Hepatocyte (in vitro differentiated cells): ENCODE measurements at places on chromosomes 11 and 22.

GRCh38 chr22:43396934-43397457 lies 14.8 kb upstream of the MPPED1 start:
- no peak for DNase-seq

- DNase-seq, result peak; percentile 82
These were observed 91.0 kb downstream of the FEZ1 start for GRCh38 chr11:125404811-125405790.

- DNase-seq, result no peak
These were observed 3.0 kb upstream of the GTSE1 start for GRCh38 chr22:46293577-46294260.

DNA sequence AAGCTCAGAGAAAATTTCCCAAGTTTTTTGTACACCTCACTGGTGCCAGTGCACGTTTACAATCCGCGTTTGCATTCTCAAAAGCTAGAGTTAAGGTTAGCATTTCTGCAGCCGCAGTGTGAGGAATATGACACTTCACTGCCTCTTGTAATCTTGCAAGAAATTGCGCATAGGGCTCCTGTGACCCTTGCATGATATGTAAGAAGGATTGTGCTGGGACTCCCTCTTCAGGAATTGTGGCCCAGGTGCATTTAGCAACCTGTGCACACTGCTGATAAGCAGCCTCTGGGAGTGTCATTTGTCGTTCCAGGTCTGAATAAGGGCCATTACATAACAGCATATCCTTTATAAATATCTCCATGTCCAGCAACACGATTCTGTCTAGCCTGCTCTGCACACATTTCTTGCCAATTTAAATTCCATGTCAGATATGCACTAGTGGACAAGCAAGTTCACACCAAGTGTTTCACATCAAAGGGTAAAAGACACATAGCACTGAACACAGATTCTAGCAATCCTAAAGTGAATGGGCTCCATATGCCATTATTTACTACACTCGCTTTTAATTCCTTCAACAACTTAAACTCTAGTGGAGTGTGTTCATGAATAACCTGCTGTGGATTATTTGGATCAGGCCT lies 69.2 kb upstream of the INCENP start:
- DNase-seq, result peak; percentile 63

DNA sequence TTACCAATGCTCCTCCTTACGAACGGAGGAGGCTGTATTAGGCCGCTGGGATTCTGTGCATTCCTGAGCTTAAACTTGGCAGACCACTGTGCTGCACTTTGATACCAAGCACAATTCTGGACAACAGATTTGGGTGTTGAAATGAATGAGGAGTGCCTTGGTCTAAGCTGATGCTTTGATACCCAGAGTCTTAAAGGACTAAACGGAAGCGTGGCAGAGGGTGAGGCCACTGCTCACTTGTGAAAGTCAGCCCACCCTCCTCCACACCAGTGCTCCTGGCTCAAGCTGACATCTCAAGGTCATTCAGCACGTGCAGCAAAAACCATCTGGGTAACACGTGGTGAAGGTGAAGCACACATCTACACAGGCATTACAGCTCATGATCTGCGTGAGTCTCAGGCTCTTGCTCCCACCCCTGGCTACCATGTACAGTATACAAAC lies 85.9 kb downstream of the MICAL3 start:
- no peak for DNase-seq

GRCh38 chr11:75066061-75066460 lies 30.6 kb downstream of the OR2AT4 start:
- no peak for DNase-seq

GRCh38 chr11:120751550-120751949 lies 240.0 kb downstream of the GRIK4 start:
- DNase-seq, result no peak

- DNase-seq, result peak; percentile 40
These were observed 16.7 kb downstream of the TRPC6 start for GRCh38 chr11:101567071-101567470.

DNA sequence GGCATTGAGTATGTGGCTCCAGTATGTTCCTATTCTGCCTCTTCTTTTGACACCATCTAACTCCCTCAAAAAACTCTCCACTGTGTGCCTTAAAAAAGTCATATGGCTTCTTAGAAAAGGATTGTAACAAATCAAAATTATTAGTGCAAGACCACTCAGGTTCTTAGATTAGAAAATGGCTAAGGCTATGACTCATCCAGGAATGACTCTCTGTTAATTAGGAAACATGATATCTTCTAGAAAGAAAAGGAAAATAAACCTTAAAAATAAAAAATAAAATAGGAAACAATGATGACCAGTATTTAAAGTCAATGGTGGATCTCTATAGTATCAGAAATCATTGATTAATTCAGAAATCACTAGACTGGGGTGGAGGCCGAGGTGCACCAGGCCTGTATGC lies 21.7 kb downstream of the SLC25A17 start:
- DNase-seq, result no peak

- no peak for DNase-seq
These were observed 12.7 kb downstream of the STK33 start for GRCh38 chr11:8581300-8581699.

DNA sequence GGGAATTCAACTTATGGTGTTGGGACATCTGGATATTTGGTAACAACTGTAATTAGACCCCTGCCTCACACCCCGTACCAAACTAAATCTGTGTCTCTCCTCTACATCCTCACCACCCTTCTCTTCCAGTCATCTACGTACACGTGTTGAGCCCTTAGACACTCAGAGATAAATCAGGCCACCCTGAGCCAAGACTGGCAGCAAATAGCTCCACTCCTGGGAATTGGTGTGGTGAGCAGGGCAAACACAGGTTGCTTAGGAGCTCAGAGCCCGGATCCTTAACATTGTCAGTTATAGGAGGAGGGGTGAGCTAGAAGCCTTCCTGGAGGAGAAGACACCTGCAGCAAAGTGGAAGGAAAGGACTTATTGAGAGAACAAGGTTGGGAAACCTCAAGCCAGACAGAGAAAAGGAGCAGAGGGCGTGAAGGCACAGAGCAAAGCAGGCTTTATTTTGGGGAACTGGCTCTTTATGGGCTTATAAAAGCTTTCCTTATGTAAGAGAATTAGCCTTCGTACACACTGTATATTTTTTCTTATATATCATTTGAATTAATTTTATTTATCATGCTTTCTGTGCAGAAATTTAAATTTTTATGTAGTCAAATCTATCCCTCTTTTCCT lies 36.9 kb upstream of the KLHL35 start:
- no peak for DNase-seq

DNA sequence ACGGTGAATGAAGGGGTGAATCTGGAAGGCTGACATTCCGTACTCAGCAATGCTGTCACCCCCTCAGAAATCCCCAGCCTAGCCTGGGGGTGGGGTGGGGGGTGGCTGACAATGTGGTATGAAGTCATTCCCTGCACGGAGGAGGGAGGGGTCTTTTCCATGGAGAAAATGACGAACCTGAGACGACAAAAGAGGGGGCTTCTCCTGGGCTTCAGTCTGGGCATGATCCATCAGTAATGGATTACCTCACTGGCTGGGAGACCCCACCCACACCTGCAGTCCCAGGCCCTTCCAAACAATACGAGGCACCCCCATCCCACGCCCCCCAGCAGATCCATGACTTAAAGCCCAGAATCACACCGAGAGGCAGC lies 1.0 kb downstream of the KIAA0930 start:
- DNase-seq, result no peak

- DNase-seq, result no peak
These were observed 42.1 kb upstream of the CCDC34 start for GRCh38 chr11:27405134-27405533.

DNA sequence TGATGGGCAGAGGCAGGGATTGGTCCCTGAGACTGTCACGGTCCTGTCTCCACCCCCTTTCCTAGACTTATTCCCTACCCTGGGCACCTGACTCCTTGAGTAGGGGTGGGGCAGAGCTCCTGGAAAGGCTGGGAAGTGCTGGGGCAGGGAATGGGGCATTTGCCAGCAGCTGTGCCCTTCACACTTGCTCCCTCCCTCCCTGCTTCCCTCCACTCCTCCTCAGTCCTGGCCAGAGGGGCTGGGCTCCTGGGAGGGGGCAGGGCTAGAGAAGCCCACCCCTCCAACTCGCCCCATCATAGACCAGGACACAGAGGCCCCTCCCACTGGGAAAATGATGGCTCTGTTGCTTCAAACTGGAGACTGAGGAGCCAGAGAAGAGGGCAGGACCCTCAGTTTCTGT lies 11.6 kb downstream of the SCN2B start:
- no peak for DNase-seq

- DNase-seq, result no peak
These were observed 7.2 kb downstream of the FAM83F start for GRCh38 chr22:40001800-40002577.

GRCh38 chr11:17471501-17471900 lies 5.1 kb downstream of the ABCC8 start:
- DNase-seq, result no peak

DNA sequence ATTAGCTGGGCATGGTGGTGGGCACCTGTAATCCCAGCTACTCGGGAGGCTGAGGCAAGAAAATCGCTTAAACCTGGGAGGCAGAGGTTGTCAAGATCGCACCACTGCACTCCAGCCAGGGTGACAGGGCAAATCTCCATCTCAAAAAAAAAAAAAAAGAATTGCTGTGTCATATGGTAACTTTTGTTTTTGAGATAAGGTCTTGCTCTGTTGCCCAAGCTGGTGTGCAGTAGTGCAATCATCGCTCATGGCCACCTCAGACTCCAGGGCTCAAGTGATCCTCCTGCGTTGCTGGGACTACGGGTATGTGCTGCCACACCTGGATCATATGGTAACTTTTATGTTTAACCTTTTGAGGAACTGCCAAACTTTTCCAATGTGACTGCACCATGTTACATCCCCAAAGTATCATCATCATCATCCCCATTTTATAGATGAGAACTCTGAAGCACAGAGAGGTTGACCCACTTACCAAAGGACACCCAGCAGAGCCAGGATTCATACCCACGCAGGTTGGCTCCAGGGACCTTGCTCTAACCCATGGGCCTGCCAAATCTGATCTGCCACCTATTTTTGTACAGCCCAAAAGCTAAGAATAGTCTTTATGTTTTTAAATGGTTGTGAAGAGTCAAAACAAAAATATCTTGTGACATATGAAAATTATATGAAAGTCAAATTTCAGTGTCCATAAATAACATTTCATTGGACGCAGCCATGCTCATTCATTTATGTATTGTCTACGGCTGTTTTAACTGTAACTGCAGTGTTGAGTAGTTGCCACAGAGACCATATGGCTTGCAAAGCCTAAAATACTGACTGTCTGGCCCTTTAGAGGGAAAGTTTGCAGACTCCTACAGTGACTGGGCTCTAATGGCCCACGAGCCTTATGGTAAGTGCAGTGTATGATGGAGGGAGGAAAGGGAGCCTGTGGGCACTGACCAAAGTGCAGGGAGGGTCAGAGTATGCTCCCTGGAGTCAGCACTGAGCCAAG lies 45.3 kb downstream of the GDPD5 start:
- no peak for DNase-seq

- no peak for DNase-seq
These were observed 16.5 kb downstream of the P2RX3 start for GRCh38 chr11:57354699-57355098.

GRCh38 chr11:96014217-96014616 lies 90.3 kb upstream of the MTMR2 start:
- DNase-seq, result no peak

GRCh38 chr11:83008581-83008923 lies 63.1 kb downstream of the RAB30 start:
- no peak for DNase-seq

DNA sequence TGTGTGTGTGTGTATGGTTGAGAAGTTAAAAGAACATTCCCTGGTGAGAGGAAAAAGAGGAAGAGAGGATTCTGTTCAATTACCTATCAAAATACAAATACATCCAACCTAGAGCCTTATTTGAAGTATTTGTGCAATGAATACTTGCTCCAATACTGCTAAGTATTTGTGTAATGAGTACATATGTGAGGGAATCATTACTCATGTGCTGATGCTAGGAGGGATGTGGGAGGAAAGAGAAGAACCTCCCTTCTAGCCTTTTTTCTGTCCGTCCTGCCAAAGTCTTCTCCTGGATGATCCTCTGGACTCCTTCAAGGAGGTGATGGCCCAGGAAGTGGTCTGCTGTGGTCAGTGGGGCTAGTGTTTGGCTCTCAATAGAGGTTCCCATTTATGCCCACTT lies 36.0 kb upstream of the ACCSL start:
- DNase-seq, result no peak

GRCh38 chr22:46036558-46037408 lies 59.8 kb upstream of the WNT7B start:
- DNase-seq, result peak; percentile 67

DNA sequence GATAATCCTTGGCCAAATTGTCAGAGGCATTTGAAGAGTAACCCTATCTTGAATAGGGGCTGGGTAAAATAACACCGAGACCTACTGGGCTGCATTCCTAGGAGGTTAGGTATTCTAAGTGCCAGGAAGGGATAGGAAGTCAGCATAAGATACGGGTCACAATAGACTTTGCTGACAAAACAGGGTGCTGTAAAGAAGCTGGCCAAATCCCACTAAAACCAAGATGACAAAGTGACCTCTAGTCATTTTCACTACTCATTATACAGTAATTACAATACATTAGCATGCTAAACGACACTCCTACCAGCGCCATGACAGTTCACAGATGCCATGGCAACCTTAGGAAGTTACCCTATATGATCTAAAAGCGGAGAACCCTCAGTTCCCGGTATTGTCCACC lies 964 bp upstream of the REXO2 start:
- peak; percentile 13 for DNase-seq

DNA sequence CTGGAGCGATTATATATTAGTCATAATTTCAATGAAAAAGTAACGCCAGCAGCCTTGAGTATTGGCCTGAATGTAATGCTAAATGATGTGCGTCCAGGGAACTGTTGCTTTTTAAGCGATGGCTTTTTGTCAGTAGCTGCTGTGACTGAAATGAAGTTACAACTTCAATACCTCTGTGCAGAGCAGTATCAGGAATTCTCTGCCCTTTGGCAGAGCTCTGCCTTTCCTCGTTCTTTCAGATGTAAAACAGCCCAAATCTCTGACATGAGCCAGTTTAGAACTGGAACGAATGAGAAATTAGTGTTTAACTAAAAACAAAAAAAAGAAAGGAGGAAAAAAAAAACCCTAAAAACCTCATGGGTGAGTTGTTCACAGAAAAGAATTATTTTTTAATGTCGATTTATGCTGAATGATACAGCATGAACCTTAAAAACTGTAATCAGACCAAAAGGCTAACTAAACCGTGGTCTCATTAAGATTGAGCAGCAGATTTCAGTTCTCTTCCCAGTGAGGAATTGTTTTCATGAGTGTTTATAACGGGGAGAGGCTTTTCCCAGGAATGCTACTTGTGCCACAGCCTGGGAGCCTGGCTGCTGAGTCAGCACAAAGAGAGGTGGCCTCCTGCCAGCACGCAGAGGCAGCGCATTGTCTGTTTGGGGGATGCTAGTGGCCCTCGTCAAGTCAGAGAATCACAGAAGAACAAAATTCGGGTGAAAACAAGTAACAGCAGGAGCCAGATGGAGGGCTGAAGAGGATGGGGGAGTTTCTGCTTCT lies 146.2 kb upstream of the RASSF10 start:
- peak; percentile 81 for DNase-seq

DNA sequence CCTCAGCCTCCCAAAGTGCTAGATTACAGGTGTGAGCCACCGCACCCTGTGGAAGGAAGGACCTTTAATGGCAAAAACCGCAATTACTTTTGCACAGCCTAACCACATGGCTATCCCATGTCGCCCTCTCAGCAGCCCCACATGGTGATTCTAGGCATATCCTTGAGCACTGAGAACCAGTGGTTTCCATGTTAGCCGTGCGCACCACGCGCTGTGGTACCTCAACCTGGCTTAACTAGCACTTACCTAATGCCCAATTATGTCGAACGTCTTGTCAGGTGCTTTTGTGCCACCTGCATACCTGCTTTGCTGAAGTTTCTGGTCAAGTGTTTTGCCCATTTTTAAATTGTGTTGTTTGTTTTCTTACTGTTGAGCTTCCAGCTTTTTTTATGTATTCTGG lies 697.9 kb downstream of the BRD1 start:
- DNase-seq, result no peak
